ENCODE measurements at places on chromosomes 4 and X.

DNA sequence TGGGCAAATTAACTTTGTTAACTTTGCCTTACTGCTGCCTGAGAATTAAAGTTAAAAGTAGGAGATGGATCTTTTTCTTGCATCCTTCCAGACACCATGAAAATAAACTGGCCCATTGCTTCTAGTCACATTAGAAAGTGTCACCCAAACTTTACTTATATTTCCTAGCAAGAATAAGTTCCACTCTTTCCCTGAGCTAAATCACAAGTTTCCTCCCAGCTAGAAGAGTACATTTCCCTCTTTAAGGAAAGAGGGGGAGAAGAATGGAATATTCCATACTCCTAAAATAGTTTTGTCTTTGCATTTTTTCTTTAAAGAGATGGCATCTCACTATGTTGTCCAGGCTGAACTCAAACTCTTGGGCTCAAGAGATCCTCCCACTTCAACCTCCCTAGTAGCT lies 53.8 kb downstream of the TMEM150C start:
- no peak for DNase-seq

DNA sequence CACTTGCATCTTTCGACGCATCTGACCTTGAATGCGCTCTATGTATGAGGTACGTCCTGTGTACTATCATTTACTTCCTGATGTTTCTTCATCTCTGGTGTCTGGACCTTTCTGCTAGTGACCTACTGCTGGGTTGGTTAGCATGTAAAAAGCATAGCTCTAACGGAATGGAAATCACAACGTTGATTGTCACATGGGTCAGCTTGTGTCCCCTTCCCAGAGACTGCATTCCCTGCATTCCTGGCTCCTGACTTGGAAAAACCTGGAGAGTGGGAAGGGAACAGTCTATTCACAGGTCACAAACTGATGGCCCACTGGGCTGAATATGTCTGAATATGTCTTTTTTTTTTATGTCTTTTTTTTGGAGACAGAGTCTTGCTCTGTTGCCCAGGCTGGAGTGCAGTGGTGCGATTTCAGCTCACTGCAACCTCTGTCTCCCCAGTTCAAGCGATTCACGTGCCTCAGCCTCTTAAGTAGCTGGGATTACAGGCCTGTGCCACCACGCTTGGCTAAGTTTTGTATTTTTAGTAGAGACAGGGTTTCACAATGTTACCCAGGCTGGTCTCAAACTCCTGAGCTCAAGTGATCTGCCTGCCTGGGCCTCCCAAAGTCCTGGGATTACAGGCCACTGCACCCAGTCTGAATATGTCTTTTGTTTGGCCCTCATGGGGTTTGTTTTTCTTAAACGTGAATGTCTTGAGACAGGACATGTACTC lies 16.3 kb downstream of the LONRF3 start:
- peak; percentile 60 for DNase-seq

GRCh38 chr4:91111556-91111955 lies 984.4 kb downstream of the CCSER1 start:
- no peak for DNase-seq

DNA sequence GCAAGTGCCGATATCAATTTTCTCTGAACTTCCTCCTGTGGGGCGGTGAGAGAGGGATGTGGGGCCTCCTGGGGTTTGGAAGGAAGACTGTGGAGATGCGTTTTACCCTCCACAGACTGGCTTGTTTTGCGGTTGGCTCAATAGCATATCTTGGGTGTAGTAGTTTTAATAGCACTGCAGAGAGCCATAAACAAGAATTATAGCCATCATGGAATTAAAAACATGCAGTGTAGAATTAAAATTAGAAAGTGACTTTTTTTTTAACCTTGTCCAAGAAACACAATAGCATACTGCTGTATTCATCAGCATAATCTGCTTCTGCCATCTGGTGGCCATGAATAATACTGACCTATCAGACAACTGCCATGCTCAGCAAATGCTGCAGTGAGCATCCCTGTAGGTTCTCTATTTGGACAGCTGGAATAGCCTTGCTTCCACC lies 47.3 kb upstream of the SCML1 start:
- peak; percentile 34 for DNase-seq

DNA sequence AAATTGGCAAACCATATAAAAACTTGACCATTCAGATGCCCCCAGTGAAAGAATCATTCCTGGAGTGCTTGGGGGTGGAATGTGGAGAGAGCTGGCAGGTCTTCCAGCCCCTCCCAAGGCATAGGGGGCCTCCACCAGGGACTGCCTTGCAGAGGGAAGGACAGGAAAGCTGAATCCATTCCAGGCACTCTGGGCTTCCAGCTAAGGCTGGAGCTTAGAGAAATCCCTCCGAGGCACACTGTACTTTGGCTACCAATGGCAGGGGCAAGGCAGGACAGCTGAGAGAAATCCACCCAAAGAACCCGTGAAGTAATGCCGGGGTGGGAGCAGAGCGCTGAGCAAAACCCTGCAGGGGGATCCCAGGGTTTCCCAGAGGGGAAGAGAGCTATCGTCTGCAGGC lies 4.0 kb downstream of the CENPU start:
- DNase-seq: no peak

DNA sequence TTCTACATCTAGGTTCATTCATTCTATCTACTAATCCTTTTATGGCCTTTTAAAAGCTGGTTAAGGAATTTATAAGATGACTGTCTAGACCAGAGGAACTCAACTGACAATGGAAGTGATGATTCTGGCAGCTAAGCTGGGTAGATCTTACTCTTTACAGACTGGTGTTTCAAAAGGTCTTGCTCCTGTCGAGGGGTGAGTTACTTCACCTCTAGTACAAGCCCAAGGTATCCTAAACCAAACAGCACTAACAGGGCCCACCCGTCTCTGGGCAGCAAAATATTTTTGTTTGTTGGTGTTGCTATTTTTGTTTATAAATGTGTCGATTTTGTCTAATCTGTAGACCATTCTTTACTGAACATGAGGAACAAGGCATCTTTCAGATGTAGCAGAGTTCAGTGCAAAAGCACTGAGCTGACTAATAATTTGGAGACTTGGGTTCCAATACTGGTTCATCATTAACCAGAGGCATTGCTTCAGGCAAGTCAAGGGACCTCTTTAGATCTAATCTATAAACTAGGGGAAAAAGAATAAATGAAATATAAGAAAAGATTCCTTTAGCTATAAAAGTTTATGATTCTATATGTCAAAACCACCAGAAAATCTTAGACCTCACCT lies 90.3 kb upstream of the FRG1 start:
- DNase-seq: no peak

DNA sequence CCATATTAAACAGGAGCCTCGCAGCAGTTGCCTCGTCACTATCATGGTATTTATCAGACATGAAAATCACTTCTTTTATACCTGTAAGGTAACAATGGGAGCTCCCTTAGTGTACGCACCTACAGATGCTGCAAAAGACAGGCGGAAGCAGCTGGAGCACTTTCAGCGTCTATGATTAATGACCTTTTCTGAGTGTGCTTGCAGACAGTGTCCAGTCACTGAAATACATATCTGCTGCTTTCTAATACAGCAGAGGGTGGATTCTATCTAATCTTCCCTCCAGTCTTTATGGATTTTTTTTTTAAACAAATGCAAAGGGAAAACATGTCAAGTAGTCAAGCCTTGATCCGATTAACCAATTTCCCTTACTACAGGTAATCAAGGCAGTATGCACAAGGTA lies 24.1 kb downstream of the DCTD start:
- DNase-seq: no peak

DNA sequence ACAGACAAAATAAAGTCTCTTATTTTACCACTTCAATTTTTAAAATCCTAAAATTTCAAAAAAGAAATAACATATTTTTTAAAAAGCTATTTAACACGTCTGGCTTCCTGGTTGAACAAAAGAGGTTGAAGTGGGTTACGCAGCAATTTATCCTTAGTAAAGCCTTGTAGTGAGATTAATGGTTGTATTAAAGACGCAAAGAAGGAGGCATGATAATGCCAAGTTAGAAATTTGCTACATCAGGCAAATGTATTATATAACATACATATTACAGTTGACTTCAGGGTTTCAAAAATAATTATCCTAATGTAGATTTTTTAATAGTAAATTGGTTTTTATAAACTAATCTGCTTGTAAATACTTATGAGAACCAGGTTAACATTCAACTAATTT lies 35.3 kb downstream of the ANKRD17 start:
- no peak for DNase-seq

GRCh38 chr4:1406394-1406980 lies at the start of gene NKX1-1:
NKX1-1 (minus strand) TSS chr4:1406442; CDS start chr4:1406442, 0 bp downstream.
- no peak for DNase-seq

- no peak for DNase-seq
These were observed 4.6 kb downstream of the DGKQ start for GRCh38 chr4:968621-969394.

DNA sequence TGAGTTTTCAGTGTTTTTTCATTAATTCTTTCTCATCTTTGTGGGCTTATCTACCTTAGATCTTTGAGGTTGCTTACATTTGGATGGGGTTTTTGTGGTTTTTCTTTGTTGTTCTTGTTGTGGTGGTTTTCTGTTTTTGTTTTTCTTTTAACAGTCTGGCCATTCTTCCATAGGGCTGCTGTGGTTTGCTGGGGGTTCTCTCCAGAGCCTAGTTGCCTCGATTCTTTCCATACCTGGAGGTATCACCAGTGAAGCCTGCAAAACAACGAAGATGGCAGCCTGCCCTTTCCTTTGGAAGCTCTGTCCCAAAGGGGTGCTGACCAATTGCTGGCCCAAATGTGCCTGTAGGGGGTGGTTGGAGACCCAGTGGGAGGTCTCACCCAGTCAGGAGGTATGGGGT lies 168.6 kb upstream of the CLNK start:
- no peak for DNase-seq

DNA sequence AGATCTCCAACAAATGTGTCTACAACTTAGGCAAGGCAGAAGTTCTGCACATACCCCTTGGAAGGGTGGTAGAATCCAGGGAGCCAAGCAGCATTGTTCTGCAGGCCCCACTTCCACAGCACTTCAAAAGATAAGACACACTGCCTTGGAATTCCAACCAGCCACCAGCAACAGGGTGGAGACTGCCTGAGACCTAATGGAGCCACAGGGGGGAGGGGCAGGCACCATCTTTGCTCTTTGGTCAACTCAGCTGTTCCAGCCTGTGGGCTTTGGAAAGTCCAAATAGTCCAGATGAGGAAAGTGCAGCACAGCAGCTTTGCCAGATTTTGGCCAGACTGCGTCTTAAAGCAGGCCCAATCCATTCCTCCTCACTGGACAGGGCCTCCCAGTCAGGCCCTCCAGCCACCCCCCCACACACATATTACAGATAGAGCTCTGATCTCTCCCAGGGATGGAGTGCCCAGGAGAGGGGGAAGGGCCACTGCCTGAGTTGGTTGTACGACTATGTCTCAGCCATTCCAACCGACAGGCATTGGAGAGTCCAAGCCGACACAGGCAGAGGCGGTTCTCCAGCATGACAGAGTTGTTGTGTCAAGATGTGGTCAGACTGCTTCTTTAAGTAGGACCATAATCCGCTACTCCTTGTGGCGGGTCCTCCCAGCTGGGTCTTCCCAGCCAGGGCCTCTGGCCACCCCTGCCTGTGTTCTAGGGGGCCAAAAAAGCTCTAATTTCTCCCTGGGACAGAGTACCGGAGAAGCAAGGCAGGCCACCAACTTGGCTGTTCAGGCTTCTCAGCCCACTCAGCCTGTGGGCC lies 42.5 kb upstream of the ANTXR2 start:
- no peak for DNase-seq

DNA sequence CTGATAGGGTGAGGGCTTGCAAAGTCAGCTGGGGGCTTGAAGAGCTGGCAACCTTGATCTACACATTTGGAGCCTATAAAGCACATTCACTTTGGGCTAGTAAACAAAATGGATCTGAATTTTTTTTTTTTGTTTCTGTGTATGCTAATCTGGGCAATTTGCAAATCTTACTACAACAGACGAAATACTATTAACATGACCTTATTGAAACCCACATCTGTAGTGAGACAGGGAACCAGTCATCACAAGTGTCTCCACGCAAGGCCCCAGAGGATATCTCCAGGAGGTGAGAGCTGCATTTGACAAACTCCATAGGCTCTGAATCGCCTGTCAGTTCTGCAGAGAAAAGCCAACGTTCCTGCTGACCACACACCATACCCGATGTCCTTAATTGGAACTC lies 33.0 kb upstream of the TFDP3 start:
- no peak for DNase-seq

- no peak for DNase-seq
These were observed 135.1 kb downstream of the SCLT1 start for GRCh38 chr4:128958194-128958593.

GRCh38 chrX:26954029-26954428 lies 509.1 kb downstream of the PPP4R3C start:
- no peak for DNase-seq

GRCh38 chrX:54865208-54865607 lies 55.4 kb upstream of the TRO start:
- DNase-seq: no peak

DNA sequence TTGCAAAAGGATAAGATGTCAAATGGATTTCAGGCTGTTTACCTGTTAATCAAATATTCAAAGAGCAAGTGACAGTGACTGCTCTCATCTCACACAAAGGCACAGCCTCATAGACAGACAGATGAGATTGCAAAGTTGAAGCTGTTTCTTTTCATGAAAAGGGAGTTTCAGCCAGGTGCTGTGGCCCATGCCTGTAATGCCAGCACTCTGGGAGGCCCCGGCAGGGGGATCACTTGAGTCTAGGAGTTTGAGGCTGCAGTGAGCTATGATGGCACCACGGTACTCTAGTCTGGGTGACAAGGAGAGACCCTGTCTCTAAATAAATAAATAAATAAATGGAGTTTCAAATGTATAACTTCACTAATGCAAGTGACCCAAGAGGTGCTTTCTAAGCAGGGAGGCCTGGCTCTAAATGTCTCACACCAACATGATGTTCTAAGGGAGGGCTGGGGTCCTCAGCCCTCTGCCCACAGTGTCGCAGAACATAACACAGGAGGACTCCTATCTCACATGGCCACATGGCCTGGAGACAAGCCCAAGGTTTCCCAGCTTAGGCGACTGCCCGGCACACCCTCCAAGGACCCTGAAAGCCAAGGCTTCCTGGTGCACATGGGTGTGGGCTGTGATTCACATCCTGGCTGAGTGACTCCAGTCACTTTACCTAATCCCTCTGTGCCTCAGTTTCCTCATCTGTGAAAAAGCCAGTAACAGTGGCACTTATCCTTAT lies 26.8 kb downstream of the PPP2R2C start:
- DNase-seq: no peak

DNA sequence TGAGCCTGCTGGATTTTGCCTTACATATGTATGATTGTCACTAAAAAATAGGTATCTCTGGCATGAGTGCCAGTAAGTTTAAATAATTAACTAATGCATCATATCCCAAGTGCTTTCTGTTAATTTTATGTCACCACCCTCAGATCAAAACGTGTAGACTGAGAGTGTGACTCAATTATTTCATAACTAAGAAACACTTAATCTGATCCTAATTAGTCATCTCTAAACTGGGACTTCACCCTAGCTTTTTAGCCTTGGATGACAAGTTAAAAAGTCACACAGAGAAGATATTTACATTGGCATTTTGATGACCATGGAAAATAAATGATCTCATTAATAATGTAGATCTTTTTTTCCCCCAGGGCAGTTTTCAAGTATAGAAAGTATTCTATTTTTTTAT lies 23.1 kb upstream of the SLC6A14 start:
- DNase-seq: no peak

- DNase-seq: no peak
These were observed 3.9 kb downstream of the LOC101059915 start for GRCh38 chrX:71671043-71671780.
